Tongue (tissue), 3 donors: ENCODE measurements at places on chromosomes 12 and 14. TPM values are rescaled to one million over a fixed set of nuclear protein-coding genes. Genes with fewer than 3 reads are reported as not detected.

- no peak for DNase-seq
Observed at GRCh38 chr14:65042296-65042695, 55.6 kb downstream of the FNTB start.

GRCh38 chr14:44463356-44464004, 43.6 kb downstream of the FSCB start:
- DNase-seq = peak; percentile 12

DNA sequence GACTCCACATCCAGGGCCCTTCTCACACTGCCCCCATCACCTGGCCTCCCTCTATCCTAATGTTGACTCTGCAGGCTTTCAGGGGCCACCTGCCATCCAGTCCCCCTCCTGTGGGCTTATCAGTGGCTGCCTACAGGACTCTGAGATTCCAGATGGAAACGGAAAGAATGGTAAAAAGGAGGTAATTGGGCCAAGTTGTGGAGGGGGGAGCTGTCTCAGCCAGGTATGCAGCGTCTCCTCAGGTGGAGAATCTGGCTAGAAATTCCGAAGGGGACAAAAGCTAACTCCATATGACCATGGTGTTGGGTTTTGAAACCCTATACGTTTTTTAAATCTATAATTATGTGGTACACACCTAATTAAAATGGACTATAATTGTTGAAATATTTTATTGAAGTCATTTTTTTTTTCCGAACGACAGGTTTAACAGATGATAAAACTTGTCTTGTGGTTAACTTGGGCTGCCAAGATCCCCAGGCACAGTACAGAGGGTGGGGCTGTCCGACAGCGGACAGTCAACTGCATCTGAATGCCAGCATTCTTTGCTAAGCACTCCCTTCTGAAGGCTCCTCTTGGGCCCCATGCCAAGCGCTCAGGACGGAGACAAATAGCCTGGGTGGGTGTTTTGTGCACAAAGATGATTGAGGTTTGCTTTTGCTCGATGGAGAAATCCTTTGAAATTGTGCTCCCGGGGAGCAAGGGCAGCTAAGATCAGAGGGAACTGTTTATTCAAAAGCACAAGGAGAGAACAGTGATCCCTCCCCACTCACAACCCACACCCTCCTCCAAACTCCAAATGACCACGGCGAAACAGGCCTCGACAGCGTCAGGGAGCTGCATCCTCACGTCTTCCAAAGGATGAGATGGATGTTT, 365.6 kb downstream of the BCL11B start:
- DNase-seq = peak; percentile 85

GRCh38 chr12:64792128-64792527, 32.3 kb upstream of the TBC1D30 start:
- DNase-seq = no peak

GRCh38 chr12:13288501-13288900, 92.0 kb downstream of the EMP1 start:
- DNase-seq = peak; percentile 39

- DNase-seq = peak; percentile 37
Observed at GRCh38 chr14:71739273-71739990, 192.8 kb upstream of the RGS6 start.

DNA sequence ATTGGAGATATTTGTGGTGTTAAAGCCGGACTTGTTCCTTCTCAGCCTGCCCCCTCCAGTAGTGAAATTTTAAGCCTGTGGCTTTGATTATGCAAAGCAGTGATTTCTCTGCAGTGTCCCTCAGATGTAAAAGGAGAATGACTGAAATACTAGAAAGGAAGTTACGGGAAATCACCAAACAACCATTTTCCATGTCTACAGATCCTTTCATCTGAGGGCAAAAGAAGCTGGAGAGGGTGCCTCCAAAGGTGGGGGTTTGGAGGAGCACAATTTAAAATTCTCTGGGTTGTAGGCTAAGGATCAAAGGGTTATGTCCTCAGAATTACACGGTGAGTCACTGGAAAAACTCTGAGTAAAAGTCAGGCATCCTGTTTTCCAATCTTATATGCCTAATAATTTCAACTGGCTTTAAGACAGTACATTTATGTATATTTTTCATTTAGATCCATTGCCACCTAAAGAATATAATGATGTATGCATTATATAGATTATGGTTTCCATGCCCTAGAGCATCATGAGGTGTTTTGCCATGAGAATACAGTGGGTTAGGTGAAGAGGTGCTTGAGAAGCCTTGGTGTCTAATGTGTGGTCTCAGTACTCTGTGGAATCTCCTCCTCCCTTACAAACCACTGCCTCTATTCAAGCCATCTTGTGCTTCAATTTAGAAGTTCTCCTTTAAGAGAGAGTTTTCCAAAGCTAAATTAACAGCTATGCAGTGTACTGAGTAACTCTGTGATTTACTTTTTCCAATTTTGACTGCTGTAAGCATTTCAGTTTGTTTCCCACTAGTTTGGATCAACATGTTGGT, 362.1 kb downstream of the RAD51B start:
- no peak for DNase-seq

DNA sequence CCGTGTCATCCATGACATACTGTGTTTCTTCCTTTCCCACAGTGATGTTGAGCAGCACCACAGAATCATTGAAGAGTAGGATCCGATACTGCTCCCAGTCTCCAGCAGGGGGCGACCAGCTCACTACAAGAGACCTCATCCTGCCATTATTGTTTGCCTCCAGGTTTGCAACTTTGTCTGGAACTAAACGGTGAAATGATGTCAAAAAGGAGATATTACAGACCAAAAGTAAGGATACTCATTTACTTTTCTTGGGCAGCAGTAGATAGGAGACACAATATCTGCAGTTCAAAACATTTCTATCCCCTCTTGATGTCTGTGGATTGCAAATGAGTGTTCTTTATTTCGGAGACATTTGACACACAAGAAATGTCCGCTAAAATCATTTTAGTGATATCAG, 47.2 kb downstream of the PTPRB start:
- peak; percentile 79 for DNase-seq

DNA sequence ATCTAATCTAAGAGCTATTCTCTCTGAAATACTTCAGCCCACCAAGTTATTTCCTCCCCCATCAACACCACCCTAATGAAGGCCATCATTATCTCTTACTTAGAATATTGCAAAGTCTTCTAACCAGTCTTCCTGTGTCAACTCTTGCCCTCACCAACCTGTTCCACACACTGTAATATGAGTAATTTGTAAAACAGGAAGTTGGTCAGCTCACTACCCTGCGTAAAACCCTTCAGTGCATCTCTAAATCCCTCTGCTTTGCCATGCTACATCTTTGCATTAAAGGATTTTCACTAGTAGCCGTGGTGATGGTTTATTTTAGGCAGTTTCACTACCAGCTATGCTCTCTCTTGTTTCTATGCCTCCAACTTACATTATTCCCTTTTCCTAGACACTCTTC, 70.0 kb downstream of the KIF21A start:
- no peak for DNase-seq

DNA sequence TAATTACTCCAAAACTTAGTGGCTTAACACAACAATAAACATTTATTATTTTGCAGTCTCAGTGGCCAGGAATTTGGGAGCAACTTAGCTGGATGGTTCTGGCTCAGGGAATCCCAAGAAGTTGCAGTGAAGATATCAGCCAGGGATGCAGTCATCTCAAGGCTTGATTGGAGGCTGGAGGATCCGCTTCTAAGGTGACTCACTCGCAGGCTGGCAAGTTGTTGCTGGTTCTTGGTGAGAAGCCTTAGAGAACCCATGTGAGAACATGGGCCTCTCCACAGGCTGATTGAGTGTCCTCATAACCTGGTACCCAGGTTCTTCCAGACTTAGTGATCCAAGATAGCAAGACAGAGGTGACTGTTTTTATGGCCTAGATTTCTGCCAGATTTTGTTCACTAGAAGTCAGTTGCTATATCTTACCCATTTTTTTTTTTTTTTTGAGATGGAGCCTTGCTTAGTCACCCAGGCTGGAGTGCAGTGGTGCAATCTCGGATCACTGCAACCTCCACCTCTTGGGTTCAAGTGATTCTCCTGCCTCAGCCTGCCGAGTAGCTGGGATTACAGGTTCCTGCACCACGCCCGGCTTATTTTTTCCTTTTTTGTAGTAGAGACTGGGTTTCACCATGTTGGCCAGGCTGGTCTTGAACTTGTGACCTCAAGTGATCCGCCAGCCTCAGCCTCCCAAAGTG, 32.5 kb downstream of the BRMS1L start:
- no peak for DNase-seq

- DNase-seq = no peak
Observed at GRCh38 chr14:101473795-101474562, 87.3 kb upstream of the DIO3 start.

DNA sequence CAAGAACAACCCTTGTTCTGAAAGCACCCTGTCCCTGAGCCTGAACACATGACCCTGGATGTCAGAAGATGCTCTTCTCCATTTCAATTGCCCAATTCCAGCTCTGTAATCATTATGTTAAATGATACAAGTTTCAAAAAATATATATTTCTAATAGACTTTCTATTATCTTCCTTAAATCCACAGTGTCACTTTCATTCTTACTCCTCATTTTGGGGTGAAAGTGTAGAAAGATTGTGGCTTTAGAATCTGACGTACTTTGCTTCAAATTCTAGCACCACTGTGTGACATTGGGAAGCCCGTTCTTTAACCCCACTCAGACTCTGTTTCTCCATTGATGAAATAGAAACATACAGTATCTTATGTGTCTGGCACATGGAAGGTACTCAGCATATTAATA, 83.2 kb downstream of the ETV6 start:
- DNase-seq = no peak

DNA sequence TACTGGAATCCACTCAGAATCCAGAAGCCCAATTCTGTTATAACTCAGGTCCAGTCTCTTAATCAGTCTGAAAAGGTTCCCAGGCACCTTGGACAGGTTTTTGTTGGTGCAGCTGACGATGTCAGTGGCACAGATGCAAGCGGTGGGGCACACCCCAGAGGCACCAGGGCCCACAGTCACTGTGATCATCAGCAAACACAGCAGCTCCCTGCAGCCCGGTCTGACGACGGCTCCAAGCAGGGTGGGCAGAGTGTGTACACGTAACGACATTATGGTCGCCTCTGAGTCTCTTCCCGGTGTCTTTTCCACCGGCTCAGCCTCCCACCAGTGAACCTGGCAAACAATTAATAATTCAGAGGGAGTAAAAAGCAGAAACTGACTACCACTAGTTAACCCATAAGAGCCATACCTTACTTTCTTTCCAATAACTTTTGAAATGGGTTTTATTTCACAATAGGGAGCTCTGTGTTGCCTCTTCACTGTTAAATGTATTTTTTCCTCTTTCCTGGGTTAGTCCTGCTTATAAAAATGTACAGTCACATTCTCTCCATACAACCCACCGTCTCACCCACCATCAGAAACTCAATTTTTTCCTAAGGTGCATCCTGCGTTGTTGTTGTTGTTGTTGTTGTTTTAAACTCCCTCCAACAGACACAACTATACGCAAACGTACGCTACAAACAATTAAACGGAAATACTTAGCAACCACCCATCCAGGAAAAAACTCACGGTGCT, 521 bp upstream of the PCED1B start:
- DNase-seq = no peak

- no peak for DNase-seq
Observed at GRCh38 chr14:64968651-64969050, 3.5 kb downstream of the RAB15 start.

DNA sequence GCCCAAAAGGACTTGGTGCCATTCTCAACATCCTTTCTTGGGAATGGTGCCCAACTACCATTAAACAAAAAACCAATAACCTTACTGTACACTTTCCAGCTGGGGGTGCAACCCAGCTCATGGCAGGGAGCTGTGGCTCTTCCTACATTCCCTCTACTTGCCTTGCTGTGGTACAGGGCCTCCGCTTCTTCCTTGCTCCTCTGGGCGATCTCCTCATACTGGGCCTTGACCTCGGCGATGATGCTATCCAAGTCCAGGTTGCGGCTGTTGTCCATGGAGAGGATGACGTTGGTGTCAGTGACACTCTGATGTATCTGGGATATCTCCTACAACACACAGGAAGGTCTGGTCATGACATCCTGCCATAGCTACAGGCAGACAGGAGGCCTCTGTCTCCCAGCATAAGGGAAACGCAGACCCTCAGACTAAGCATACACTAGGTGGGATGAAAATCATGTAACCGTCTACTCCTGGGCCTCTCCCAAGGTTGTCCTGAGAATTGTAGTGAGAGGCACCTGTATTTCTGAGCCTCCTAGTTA, 3.9 kb downstream of the KRT2 start:
- no peak for DNase-seq

DNA sequence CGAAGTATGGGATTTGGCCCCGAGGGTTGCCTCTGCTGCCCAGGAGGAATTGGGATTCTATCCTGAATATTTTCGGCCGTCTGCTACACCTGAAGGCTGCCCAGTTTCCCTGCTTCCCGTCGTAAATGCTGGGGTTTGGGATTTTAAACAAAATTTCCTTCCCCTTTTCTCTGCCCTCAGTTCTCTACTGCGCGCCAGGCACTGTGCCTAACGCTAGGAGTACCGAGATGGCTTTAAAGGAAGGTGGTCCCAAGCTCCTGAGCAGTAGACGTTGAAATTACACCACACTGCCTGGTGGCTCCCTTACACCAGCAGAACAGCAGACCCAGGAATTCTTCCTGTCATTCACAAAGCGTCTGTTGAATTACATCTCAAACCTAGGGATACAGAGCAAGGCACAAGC, 566 bp upstream of the PRDM4 start:
- DNase-seq = no peak

DNA sequence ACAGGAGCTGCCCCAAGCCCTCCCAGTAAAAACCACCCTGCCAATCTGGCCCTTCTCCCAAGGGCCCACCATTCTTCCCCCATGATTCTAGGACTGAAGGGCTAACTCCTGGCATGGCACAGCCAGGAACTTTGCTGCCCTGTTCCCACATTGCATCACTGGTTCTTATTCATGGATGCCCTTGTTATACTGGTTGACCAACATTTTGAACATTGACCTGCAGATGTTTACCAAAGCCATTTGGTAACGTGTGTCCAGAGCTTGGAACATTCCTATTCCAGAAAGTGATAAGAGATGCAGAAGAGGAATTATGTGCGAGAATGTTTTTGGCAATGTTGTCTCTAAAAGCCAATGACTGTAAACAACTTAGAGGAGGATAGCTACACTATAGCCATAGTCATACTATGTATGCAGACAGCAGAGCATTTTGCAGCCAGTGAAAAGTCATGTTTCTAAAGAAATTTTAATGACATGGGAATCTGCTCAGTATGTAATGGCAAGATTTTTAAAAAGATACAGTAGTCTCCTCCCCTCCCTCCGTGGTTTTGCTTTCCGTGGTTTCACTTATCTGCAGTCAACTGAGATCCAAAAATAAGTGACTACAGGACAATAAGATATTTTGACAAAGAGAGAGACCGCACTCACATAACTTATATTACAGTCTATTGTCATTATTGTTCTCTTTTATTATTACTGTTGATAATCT, 108.8 kb downstream of the DAAM1 start:
- DNase-seq = no peak

DNA sequence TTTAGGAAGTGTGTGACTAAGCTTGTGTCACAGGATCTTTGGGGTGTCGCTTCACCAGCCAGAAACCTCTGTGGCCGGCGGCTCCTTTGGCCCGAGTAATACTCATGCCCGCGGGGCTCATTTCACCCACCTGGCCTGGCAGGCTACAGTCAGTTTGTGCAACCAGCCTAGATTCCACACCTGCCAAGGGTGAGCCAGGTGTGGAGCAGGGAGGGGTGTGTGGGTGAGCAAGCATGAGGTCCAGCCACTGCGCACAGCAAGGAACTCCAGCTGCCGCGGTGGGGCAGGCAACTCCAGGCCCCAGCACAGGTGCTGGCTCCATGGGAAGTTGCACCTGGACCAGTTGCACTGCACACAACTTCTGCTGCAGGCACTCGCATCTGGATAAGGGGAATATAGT, 462.3 kb upstream of the LRFN5 start:
- DNase-seq = no peak

MORN3 gene
- 0.41 TPM for total RNA-seq

PRB2 gene
- not detected for total RNA-seq

PIWIL1 gene
- not detected for total RNA-seq

SLC16A7 gene
- 26.2 TPM for total RNA-seq

SETD1B gene
- 5.5 TPM for total RNA-seq
